Stimulated activated CD4-positive, alpha-beta T cell treated with anti-CD3 and anti-CD28 coated beads, Interleukin-4, amount 100 ng/mL, for 48 hours (primary cell): ENCODE measurements at places on chromosomes 16 and 17.
A peak's percentile ranks its signal among the peaks of the same experiment; 100 is the strongest.

GRCh38 chr17:47275245-47275984 lies 21.8 kb downstream of the ITGB3 start:
- no peak for DNase-seq

DNA sequence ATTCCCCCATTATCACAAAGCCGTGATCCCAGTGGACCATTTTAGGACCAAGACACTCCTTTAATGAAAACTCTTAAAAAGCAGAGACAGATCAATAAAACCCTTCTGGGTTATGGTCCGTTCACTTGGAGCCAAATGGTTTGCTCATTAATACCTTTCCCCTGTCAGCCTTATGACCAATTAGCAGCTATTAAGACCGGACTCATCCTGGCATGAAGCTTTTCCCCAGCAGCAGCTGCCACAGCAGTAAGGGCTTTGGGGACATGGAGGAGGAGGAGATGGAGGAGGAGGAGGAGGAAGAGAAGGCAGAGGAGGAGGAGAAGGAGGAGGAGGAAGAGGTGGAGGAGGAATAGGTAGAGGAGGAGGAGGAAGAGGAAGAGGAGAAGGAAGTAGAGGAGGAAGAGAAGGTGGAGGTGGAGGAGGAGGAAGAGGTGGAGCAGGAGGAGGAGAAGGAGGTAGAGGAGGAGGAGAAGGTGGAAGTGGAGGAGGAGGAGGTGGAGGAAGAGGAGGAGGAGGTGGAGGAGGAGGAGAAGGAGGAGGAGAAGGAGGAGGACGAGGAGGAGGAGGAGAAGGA lies 50.1 kb upstream of the IRX3 start:
- no peak for DNase-seq

DNA sequence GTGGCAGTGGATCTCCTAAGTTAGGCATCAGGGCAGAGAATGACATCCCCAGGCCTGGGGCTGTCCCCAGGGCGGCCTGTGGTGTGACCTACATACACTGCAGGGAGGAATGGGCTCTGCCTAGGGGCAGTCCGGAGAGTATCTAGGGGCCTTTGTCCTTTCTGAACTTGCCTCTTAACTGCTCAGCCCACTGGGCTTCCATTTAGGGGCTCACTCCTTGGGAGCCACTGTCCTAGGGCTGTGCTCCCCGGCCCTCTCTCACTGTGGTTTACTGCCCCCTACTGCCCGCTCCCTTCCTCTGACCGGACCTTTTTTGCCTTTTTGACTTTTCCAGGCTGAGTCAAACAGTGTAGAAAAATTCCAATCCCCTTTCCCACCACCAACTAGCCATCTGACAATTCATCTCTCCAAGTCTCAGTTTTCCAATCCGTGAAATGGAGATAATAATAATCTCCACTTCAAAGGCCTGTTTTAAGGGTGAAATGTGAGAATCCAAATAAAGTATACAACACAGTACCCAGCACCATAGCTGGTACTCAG lies 66.8 kb downstream of the DNAH3 start:
- peak; percentile 29 for DNase-seq

- no peak for DNase-seq
Measured at GRCh38 chr17:48173191-48173984, 65.8 kb downstream of the SNX11 start.

GRCh38 chr17:38416840-38417209 lies 11.4 kb upstream of the ARHGAP23 start:
- DNase-seq = no peak

GRCh38 chr17:79752175-79752574 lies 21.4 kb downstream of the ENPP7 start:
- DNase-seq = no peak

GRCh38 chr17:74464730-74465377 lies 1.6 kb upstream of the CD300A start:
- DNase-seq = no peak

- no peak for DNase-seq
Measured at GRCh38 chr17:82880620-82881323, 41.0 kb upstream of the ZNF750 start.

DNA sequence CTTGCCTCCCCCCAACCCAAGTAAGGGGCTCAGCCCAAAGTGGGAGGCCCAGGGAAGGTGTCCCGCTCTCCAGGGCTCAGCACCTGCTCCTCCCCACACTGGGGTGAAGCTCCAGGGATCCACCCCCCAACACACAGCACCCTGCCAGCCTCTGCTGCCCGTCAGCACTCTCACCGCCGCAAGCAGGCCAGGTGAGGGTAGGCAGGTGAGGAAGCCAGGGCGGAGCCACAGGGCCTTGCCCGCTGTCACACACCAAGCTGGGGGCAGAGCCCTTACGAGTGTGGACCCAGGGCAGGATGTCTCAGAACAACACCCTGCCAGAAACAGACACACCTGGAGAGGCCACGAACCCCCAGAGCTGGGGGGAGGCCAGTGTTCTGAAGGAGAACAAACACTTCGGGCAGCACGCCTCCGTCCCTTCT lies 19.5 kb downstream of the PLLP start:
- no peak for DNase-seq

GRCh38 chr17:16381496-16381820 lies 567 bp downstream of the UBB start:
- DNase-seq = peak; percentile 30

DNA sequence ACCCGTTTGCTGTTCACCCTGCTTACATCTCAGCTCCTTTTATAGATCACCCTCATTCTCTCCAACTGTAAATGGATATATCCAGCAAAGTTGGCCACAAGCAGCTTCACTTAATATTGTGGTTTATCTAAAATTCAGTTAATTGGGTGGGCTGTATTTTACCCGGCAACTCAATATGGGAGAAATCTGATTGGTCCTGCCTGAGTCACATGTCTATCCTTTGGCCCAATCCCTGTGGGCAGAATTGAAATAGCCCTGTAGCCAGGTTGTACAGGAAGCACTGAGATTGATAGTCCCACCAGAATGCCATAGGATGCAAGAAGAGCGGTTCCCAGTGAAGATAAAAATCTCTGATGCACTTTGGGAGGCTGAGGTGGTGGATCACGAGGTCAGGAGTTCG lies 73.2 kb downstream of the AIPL1 start:
- no peak for DNase-seq

GRCh38 chr17:73118139-73118538 lies 25.7 kb upstream of the SLC39A11 start:
- no peak for DNase-seq

- DNase-seq = no peak
Measured at GRCh38 chr17:82684228-82684841, 14.2 kb downstream of the RAB40B start.

DNA sequence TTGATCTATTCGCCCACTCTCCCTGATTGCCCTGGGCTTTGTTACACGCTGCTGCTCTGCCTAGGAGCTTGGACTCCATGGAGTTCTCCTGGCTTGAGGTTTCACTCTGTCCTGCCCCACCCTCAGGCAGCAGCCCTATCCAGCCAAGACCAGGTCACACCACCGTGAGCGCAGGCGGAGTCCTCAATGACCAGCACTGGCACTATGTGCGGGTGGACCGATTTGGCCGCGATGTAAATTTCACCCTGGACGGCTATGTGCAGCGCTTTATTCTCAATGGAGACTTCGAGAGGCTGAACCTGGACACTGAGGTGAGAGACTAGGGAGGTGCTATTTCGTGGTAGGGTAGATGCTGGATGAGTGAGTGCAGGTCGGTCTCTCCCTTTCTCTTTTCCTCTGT lies 3.5 kb downstream of the CNTNAP1 start:
- no peak for DNase-seq

DNA sequence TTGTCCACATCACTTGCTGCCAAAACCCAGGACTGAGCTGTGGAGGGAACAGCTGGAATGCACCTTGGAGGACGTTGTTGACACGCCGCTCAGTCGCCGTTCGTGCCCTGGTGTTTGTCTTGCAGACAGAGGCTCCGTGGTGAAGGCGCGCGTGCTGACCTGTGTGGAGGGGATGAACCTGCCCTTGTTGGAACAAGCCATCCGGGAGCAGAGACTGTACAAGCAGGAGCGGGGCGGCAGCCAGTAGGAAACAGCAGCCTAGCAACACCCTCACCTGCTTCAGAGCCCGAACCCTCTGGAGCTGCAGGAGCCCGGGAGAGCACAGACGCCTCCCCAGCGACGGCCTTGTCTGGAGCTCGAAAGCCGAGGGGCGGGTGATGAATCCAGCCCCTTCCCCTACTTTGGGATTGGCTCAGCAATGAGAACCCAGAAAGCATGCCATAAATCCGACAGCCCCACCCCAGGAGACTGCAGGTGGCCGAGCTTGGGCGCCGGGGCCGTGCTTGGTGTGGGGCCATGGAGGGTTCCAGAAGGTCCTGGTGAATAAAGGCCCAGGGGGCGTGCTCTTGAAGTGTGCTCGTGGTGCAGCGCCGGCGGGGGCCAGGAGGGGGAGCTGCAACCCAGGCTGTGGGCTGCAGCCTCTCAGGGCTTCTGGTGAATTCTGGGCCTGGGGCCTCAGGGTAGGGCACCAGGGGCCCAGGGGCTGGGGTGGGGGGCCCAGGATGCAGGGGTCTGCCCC lies 470 bp upstream of the CDK3 start:
- peak; percentile 70 for DNase-seq

DNA sequence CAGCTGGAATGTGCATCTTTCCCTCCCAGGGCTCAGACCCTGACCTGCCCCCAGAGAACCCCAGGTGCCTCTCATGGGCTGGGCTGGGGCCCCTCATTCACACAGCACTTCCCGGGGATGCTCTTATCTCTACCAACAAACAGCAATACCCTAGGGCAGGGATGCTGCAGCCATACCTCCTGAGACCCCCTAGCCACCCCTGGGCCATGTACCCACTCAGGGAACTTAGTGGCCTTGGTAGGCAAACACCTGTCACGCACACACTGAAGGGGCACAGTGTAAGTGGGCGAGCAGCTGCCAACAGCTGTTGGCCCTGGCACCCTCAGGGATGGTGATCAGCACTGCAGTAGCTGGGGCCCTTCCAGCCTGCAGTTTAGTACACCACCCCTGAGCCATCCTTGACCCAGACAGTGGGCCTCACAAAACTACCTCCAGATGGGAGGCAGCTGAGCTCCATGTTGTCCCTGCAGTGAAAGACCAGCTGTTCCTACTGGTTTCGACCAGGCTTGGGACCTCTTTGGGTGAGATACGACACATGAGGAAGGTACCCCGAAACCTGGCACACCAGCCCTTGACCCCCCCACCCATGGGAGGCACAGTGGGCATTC lies 1723.6 kb downstream of the TP53TG3F start:
- no peak for DNase-seq

- DNase-seq = no peak
Measured at GRCh38 chr17:28268610-28269313, 50.2 kb upstream of the TMEM97 start.
